ENCODE measurements at places on chromosomes 2 and 18. TPM values are rescaled to one million over a fixed set of nuclear protein-coding genes. Genes with fewer than 3 reads are reported as not detected.

PRADC1 gene
- 11.7 TPM for total RNA-seq

SRD5A2 gene
- not detected for total RNA-seq

AUP1 gene
- 73.7 TPM for total RNA-seq

SERPINB4 gene
- not detected for total RNA-seq

Data from fibroblast of lung (primary cell).